ENCODE measurements at places on chromosomes 3 and 15.

DNA sequence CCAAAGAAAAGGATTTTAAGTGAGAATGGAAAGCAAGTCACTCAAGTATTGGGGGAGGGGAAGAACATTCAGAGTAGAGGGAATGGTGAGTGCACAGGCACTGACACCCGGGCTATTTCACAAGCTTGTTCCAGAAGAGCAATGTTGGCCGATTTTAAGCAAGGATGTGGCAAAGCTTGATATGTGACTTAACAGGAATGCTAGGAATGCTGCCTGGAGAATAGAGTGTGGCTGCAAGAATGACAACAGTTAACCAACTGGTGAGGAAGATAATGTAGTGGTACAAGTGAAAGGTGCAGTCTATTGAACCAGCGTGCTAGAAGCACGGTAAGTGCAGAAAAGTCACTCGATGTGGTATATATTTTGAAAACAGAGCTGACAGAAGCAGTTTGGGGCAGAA, 6.2 kb upstream of the CCDC80 start:
- no peaks in the 10 kb centered on the region for H3K27me3 ChIP-seq
- peaks cover 15% of the 10 kb centered on the region for H3K4me1 ChIP-seq
- no peak for DNase-seq
- H3K36me3 ChIP-seq = no peaks in the 10 kb centered on the region
- H3K4me3 ChIP-seq = no peak overlapping the region

DNA sequence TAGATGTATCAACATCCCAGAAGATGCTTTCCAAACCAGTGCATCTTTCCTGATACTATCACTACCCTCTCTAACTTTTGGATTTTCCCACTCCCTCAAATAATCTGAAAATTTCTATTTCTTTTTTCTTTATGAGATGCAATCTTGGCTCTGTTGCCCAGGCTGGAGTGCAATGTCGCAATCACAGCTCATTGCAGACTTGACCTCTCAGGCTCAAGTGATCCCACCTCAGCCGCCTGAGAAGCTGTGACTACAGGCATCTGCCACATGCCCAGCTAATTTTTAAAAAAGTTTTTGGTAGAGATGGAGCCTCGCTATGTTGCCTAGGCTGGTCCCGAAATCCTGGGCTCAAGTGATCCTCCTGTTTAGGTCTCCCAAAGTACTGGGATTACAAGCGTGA, 239.7 kb downstream of the SUCLG2 start:
- no peak overlapping the region for H3K4me3 ChIP-seq
- no peak for DNase-seq
- H3K4me1 ChIP-seq = no peaks in the 10 kb centered on the region
- H3K36me3 ChIP-seq = peaks cover 9% of the 10 kb centered on the region

DNA sequence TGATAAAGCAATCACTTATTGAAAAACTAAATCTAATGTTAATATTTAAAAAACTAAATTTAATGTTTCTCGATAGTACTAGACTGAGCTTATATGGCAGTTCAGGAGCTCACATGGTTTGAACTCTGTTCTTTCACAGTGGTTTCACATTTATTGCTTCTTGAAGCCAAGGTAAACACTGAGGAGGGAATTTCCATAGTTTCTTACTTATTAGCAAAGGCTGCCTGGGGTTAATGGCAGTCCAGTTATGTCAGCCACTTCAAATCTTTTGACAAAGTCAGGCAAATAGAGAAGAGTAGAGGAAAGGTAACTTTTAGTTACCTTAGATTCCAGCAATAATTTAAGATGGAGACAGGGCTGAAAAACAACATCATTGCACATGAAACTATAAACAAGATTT, 831.5 kb downstream of the ROBO2 start:
- no peak overlapping the region for H3K27ac ChIP-seq
- no peaks in the 10 kb centered on the region for H3K36me3 ChIP-seq
- no peak overlapping the region for H3K4me3 ChIP-seq
- H3K27me3 ChIP-seq = no peaks in the 10 kb centered on the region
- no peak for DNase-seq

DNA sequence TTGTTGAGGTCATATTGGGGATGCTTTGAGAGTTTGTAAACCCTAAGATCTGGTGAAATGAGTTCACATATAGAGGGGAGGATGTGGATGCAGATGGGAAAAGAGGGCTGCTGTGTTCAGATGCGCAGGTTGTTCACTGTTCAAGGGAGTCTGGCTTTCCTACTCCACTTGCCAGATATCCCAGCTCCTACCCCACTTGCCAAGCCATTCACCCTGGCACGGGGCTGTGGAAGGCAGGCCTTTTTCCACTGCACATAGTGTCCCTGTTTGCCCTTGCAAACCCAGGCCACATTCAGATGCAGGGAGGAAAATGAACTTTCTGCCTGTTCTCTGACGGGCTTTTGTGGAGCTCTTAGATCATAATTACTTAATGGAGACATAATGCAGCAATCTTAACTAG, 29.0 kb downstream of the CRABP1 start:
- H3K36me3 ChIP-seq = no peaks in the 10 kb centered on the region
- no peak for DNase-seq
- no peaks in the 10 kb centered on the region for H3K27me3 ChIP-seq

DNA sequence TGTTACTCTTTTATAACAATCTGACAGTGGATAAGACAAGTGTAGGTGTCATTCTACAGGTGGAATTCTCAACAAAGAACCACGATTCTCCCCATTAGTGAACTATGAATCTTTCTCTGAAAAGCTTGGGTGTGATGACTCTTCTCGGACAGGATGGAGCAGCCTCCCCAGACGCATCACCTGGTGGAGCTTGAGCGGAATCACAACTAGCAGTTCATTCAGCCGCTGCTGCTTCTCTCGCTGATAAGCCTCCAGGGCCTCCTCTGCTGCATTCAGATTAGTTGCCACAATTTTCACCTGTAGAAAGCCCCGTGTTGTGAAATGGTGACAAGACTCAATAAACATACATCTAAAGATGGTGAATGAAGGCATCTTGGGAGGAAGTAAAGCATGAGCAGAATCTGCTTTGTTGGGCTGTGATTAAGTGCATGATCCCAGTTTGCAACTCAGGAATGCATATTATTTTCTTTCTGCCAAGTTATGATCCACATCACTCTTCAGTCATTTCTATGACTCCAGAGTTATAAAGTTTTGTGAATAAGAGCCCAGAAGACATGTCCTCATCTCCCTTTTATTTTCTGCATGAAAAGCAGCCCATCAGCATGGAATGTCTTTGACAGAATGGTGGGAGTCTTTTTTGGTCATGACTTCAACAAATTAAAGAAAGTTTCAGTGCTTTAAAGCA, 93.6 kb downstream of the BOC start:
- peaks cover 4% of the 10 kb centered on the region for H3K36me3 ChIP-seq
- no peaks in the 10 kb centered on the region for H3K4me1 ChIP-seq
- H3K27ac ChIP-seq = no peak overlapping the region
- no peak for DNase-seq

GRCh38 chr15:90463381-90463780, 66.3 kb upstream of the CRTC3 start:
- H3K27me3 ChIP-seq = no peaks in the 10 kb centered on the region
- H3K27ac ChIP-seq = no peak overlapping the region
- peaks cover 80% of the 10 kb centered on the region for H3K36me3 ChIP-seq
- H3K4me3 ChIP-seq = no peak overlapping the region

- no peaks in the 10 kb centered on the region for H3K36me3 ChIP-seq
- H3K4me1 ChIP-seq = no peaks in the 10 kb centered on the region
- no peak overlapping the region for H3K27ac ChIP-seq
- no peak for DNase-seq
These were observed 56.5 kb upstream of the TMEM115 start for GRCh38 chr3:50415816-50416215.

DNA sequence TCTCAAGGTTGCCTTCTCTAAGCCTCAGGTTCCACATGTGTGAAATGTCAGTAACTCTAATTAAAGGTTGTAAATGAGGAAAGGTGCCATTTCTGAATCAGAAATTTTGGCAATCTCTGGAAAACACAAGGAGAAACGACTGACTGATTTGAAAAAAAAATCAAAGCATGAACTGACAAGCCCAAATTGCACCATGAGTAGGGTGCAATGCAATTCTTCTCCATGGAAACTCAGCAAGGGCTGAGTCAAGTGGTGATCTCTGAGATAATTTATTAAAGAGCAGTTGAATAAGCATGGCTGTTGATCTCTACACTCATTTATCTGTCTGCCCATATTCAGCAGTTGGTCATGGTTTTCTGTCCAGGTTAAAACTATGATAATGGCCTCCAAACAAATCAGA, 201.6 kb upstream of the CMC1 start:
- no peaks in the 10 kb centered on the region for H3K27me3 ChIP-seq
- no peaks in the 10 kb centered on the region for H3K36me3 ChIP-seq
- H3K4me1 ChIP-seq = no peaks in the 10 kb centered on the region
- DNase-seq = no peak
- no peak overlapping the region for H3K27ac ChIP-seq
- no peak overlapping the region for H3K4me3 ChIP-seq

DNA sequence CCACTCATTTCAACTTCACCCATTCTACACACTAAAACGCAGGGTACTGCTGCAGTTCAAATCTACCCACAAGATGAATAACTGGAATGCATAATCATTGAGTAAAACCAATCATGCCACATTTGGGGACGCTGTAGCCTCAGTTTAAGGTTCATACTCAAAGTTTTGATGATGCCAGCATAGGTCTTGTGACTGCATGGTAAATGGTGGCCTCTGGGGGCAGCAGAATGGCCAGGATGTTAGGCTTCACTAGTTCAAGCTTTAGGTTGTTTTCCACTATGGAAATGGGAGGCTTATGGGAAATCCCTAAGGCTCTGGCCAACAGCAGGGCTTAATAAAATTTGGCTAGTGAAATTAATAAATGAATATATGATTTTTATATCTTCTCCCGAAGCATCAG, 104.3 kb upstream of the TSC22D2 start:
- no peak overlapping the region for H3K27ac ChIP-seq
- no peaks in the 10 kb centered on the region for H3K36me3 ChIP-seq
- H3K4me3 ChIP-seq = no peak overlapping the region
- H3K27me3 ChIP-seq = peaks cover 38% of the 10 kb centered on the region
- H3K4me1 ChIP-seq = no peaks in the 10 kb centered on the region

DNA sequence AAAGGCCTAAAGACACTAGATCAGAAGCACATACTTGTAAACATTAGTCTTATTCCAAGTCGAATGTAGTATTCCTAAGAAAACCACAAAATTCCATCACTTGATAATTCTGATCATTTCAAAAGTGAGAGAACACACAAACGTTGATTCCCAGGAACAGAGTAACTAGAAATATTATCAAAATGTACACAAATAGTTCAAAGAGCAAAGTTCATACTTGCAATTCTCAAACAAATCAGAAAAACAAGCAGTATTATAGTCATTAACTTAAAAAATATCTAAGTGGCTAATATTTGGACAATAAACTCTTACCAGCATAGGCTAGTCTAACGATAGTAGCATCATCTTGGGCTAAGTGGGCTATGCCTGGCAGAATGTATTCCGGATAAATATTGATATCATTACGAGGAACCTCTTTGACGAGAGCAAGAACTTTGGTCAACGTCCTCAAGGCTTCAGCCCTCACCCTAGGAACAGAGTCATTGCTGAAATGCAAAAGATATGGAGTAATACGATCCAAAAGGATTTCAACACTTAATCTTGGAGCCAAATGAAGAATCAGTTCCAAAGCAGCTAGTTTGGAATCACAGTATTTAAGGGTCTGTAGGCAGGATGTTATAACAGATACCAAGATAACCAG, 13.3 kb downstream of the PIK3R4 start:
- H3K36me3 ChIP-seq = peaks cover 27% of the 10 kb centered on the region
- no peak for DNase-seq
- no peaks in the 10 kb centered on the region for H3K27me3 ChIP-seq
- no peak overlapping the region for H3K27ac ChIP-seq
- H3K4me1 ChIP-seq = no peaks in the 10 kb centered on the region

DNA sequence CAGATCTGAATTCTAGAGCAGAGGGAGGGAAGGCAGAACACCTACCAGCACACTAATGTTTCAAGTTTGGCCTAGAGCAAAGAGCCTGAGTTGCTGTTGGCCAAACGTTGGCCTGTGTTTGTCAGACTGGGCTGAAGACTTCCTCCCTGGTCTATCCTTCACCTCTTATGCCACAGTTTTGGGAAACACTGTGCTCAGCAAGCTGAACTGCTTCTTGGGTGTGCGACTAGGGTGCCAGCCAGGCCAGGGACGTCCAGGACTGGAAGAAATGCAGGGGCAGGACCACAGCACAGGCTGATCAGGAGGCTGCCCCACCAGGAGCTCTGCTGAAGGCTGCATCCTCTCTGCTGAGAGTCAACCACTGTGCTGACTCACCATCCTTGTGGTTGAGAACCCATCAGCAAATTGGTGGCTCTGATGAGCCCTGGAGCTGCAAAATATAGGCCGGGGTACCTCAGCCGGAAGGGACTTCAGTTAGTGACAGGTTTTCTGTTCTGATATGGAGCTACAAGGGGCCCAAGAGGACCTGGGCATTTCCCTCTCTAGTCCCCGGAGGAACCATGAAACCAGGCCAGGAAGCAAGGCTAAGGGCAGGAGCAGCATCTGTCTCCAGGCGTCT, 131.6 kb upstream of the RASGRP1 start:
- H3K27me3 ChIP-seq = no peaks in the 10 kb centered on the region
- peaks cover 60% of the 10 kb centered on the region for H3K4me1 ChIP-seq
- peak overlapping the region; percentile 33 for H3K4me3 ChIP-seq
- no peaks in the 10 kb centered on the region for H3K36me3 ChIP-seq
- DNase-seq = no peak

DNA sequence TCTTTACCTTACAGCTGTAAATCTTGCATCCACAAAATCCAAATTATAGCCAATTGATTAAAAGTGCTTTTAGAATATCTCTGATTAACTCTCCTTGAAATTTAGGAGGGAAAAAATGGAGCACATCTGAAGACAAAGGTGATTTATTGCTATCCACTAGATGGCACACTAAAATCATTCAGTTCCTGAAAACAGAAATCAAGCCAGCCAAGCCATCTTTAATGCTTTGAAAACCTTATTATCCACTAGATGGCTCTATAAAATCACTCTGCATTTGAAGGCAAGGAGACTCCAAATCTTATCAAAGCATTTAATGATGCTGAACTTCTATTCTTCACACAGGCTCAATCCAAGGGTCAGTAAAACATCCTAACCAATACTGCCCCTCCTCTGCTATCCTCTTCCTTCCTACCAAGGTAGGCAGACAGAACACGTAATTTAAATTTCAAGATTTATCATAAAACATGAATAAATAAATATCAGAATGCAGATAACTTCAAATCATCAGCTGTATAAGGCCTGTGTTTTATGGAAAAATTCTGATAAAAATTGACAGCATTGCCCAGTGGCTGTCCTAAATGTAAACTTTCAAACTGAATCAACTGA, 48.4 kb downstream of the GOLIM4 start:
- no peaks in the 10 kb centered on the region for H3K4me1 ChIP-seq
- DNase-seq = no peak
- no peak overlapping the region for H3K27ac ChIP-seq
- H3K4me3 ChIP-seq = no peak overlapping the region

Data from CD4-positive, alpha-beta T cell (primary cell).